NCI-H1436 treated with DMSO at 0.1 percent for 48 hours (cell line): ENCODE measurements at places on chromosomes 7 and 10.

GRCh38 chr7:157890921-157891401, 554.2 kb downstream of the DNAJB6 start:
- DNase-seq: no peak

DNA sequence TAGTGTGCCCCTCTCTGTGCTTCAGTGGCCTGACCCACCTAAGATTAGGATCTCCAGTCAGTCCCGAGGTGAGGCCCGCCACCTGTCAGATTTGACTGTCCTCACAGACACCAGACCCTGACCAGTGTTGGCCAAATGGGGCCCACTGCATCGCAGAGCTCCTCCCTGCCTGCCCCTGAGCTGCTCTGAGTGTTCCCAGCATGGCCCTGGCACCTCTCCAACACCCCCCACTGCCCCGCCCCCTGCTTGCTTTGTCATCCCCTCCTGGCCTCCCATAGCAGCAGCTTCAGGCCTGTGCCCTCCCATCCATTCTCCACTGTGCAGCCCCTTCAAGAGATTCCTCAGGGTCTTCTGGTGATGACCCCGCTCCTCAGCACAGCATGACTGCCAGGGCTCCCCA, 67.6 kb downstream of the C10orf120 start:
- no peak for DNase-seq

DNA sequence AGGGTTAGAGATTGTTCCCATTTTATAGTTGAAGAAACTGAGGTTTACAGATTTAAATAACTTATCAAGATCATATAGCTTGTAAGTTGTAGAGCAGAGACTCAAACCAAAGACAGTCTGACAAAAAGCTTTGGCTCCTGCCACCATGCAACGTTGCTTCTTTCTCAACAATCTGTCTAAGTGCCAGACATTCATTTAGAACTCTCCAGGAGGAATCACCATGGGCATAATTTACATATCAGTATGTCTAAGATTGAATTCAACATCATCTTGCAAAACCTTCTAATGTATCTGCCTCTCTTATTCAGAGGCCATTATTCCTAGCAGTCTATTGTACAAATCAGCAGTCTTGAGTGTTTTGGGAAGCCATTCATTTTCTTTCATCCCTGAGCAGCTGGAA, 163.5 kb upstream of the PLXDC2 start:
- DNase-seq: no peak

DNA sequence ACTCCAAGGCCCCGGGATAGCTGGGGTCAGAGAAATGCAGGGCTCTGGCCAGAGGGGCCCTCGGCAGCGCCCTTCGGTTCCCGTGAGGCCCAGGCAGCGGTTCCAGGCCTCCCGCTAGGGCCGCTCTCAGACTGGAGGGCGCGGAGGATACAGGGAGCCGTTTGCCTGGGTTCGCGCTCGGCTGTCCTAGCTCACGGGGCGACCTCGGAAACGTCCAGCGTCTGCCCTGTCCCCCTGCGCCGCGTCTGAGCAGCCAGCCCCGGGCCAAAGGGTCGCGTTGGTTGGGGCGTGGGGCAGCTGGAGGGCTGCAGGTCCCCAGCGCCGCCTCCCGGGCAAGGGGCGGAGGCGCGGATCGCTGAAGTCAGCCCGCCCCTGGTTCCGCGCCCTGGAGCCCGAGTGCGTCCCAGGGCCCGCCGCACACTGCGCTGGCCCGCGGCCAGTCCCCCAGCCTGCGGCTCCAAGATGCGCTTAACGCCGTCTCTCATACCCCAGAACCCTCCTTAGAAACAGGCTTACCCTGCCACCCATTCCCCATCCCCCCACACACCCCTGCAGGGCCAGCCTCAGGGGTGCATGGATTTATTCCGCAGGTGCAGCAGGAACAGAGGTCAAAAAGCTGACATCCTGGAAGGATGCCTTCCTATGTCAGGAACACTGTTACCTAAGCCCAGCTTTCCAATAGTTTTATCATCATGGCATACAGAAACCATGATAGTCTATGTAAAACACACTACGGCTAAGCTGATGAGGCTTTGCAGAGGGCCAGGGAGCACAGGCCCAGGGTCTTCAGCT, 22.1 kb upstream of the OPN4 start:
- no peak for DNase-seq

- no peak for DNase-seq
Measured at GRCh38 chr10:63766745-63767137, 245.5 kb downstream of the REEP3 start.

DNA sequence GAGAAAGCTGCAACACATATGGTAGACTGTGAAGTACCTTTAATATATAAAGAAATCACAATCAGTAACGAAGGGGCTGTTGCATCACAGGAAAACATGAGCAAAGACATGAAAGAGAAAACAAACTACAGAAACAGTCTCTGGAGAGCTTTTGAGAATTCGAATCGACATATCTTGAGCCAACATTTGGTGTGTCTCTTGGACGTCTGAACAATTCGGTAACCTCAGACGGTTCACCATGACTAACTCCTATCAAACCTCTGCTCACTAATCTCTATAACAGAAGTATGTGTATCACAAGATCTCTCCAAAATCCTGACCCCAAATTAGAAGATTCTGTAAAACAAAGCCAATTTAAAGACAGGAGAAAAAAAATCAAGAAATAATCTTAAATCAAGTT, 262.0 kb upstream of the YAE1 start:
- no peak for DNase-seq

GRCh38 chr7:74284781-74285259, 4.4 kb upstream of the CLIP2 start:
- no peak for DNase-seq

GRCh38 chr10:130493446-130494145, 357.4 kb downstream of the GLRX3 start:
- no peak for DNase-seq

DNA sequence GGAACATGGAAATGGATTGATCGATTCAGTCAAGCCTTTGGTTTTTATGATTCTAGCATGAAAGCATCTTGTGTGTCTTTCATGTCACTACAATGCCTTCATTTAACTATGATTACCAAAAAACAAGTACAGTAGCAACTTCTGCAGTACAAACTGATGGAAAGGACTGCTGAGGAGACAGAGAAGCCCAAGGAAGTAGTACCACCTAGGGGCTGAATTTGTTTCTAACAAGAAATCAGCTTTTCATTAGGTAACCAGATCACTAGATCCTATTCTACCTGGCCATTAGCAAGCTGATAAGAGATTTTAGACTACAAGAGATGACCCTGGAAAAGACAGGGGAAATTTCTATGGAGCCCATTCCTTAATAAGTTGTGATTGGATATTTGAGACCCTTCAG, 3.2 kb upstream of the IFIT1 start:
- DNase-seq: no peak

DNA sequence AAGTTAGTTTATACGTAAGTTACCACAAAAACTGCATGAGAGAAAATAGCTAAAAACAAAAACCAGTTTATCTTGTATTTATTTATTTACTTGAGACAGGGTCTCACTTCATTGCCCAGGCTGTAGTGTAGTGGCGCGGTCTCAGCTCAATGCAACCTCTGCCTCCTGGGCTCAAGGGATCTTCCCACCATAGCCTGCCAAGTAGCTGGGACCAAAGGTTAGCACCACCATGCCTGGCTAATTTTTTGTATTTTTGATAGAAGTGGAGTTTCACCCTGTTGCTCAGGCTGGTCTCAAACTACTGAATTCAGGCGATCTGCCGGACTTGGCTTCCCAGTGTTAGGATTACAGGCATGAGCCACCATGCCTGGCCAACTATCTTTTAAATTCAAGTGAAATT, 277.4 kb downstream of the PLXDC2 start:
- no peak for DNase-seq

- DNase-seq: no peak
Measured at GRCh38 chr7:138710536-138711385, 9.6 kb upstream of the SVOPL start.

DNA sequence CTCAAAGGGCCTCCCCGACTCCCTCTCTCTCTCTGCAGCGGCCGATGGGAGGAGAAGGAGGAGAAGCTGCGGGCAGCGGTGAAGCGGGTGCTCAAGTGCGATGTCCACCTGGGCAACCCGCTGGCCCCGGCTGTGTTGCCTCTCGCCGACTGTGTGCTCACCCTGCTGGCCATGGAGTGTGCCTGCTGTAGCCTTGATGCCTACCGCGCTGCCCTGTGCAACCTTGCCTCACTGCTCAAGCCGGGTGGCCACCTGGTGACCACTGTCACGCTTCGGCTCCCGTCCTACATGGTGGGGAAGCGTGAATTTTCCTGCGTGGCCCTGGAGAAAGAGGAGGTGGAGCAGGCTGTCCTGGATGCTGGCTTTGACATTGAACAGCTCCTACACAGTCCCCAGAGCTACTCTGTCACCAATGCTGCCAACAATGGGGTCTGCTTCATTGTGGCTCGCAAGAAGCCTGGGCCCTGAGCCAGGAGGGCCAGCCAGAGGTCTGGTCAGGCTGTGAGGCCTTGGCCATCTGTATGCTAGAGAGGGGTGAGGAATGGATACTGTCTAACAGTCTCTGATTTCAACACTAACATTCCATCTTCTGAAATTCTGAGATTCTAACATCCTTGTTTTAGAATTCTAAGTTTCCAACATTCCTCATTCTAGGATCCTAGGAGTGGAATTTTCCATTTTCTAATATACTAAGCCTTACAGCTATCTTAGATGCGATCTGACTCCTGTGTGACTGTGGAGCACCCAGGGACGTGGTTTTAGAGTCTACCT, 3.6 kb downstream of the INMT start:
- DNase-seq: no peak

- DNase-seq: no peak
Measured at GRCh38 chr7:91463330-91463729, 199.1 kb downstream of the FZD1 start.

GRCh38 chr10:114560144-114560543, 97.9 kb downstream of the ABLIM1 start:
- DNase-seq: no peak

- DNase-seq: no peak
Measured at GRCh38 chr7:132901241-132901640, 180.6 kb downstream of the CHCHD3 start.

GRCh38 chr7:19437446-19437845, 271.4 kb downstream of the POLR1F start:
- DNase-seq: no peak

DNA sequence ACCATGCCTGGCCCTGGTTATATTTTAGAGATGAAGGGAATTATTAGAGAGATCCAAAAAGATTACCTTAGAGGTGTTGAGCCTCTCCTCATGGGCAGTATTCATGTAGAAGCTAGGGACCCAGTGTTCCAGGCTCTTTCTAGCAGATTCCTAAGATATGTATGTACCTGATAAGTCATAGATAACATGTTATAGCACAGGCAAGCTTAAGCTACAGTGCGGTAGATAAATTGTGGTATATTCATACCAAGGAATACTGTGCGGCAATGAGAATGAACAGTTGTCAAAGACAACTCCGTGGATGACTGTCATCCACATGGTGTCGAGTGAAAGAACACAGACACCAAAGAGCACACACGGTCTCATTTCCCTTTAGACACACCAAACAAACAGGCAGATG, 53.1 kb downstream of the TACR2 start:
- DNase-seq: no peak

DNA sequence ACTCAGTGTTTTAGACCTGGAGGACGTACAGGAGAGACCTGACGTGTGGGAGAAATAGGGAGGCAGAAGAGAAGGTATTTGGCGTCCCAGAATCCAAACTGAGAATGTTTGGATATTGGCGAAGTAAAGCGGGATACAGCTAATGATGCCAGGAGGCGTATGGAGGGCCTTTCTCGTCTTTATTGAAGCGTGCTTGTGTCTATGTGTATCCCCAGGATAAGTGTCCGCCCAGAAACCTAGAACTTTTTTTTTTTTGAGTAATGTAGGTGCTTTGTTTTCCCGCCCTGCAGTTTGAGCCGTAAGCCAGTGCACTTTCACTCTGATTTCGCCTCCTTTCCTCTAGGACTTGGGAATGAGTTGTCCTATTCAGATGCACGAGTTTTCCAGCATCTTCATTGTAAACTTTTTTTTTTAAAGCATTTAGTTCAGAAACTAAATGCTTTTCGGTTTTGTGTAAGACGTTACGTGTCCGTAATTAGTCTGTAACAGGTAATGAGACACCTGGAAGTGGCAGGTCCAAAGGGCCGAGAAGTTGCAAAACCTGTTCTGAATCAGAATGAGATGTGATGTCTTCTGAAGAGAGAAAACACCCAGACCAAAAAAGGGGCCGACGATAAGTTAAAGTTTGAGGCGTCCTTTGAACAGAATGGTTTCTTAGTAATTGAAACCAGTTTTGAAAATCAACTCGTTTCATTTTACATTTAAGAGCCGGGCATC, 746 bp downstream of the ARL5B start:
- no peak for DNase-seq

- DNase-seq: no peak
Measured at GRCh38 chr7:1251796-1252539, 19.3 kb downstream of the UNCX start.

GRCh38 chr7:106791526-106791925, 73.6 kb upstream of the PIK3CG start:
- no peak for DNase-seq

GRCh38 chr7:92715963-92716362, 120.4 kb downstream of the CDK6 start:
- DNase-seq: no peak
